Stimulated activated CD4-positive, alpha-beta T cell treated with anti-CD3 and anti-CD28 coated beads, Interleukin-4, amount 100 ng/mL, for 24 hours (primary cell): ENCODE measurements at places on chromosomes 6 and 20.

GRCh38 chr6:52045481-52045880 lies 41.9 kb downstream of the PKHD1 start:
- no peak for DNase-seq

GRCh38 chr20:18856873-18857272 lies 43.3 kb downstream of the SCP2D1 start:
- no peak for DNase-seq

- no peak for DNase-seq
Measured at GRCh38 chr6:43780293-43780692, 10.3 kb downstream of the VEGFA start.

DNA sequence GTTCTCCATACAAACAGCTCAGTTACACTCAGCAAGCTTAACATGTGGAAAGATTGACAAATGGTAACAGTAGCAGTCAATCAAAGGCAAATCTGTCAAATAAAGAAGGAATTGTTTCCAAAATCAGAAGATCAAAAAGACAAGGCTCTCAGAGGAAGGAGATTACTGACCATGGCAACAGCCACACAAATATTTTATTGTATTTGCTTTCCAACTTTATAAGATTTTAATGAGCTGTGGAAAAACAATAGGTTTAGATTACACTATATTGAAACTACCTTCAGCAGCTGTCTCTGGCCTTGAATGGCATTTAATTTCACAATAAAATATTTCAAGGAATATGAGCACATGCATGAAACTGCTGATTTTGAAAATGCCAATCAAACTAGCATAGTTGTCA lies 1143.9 kb upstream of the GJE1 start:
- DNase-seq = no peak

GRCh38 chr6:146803601-146804000 lies 204.8 kb downstream of the ADGB start:
- no peak for DNase-seq

- DNase-seq = peak; percentile 53
Measured at GRCh38 chr6:106334646-106335448, 9.3 kb upstream of the ATG5 start.

GRCh38 chr20:18662279-18663040 lies 74.6 kb downstream of the DTD1 start:
- DNase-seq = no peak

DNA sequence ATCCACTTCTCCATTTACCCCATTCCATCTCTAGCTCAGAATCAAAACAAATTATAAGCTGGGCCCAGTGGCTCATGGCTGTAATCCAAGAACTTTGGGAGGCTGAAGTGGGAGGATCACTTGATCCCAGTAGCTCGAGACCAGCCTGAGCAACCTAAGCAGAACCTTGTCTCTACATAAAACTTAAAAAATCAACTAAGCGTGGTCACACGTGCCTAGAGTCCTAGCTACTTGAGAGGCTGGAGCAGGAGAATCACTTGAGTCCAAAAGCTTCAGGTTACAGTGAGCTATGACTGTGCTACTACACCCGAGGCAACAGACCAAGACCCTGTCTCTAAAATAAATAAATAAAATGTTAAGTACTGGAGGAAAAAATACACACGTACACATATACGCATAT lies 74.7 kb upstream of the RUNX2 start:
- DNase-seq = no peak

DNA sequence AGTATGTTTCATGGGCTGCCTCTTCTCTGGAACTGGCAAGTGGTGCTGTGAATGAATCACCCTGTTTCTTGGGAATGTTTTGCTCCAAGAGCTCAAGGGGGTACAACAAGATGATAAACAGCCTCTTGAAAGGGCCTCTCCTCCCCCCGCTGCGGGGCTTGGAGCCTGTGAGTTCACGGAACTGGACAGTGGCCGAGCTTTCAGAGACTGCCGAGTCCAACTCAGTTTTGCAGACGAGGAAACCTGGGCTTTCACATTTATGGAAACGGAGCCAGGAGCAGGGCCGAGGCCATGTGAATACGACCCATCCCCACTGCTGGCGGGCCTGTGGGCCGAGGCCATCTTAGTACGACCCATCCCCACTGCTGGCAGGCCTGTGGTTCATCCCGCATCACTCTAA lies 18.2 kb upstream of the SRC start:
- no peak for DNase-seq

DNA sequence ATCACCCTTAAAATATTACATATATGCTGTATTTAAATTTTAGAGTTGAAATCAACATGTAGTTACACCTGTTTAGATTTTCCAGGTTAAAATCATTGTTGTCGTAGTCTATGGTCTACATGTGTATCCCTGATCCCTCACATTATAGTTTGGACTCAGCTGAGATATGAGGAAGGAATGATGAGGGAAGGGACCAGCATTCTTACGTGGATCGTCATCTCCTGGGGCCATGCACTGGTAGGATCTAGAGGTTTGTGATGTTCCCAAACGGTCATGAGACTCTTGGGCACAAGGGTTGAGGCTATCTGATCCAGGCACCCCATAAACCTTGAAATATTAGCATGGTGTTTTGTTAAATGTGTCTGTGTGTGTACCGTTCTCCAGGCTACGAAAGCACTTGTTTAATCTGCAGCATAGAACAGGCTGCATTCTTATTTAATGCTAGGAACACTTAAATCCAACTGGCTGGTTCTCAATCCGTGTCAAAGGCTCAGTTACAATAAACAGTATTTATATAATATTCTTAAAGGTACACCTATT lies 55.4 kb downstream of the IPCEF1 start:
- DNase-seq = no peak

DNA sequence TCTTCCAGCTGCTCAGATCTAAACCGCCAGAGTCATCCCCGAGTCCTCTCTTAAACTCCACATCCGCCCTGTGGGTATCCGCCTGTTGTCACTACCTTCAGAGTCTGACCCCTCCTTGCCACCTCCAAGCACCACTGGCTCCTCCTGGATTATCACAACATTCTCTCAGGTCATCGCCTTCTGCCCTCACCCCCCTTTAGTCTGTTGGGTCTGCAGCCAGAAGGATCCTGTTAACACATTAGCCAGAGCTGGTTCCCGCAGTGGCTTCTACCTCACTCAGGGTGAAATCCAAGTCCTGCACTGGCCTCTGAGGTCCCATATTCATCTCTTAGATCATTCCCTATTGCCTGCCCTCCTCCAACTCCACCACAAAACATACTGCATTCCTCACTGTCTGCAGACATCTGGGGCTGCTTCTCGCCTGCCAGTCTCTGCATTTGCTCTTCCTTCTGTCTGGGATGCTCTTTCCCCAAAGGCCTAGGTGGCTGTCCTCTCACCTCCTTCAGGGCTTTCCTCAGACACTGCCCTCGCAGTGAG lies 34.1 kb downstream of the TNXB start:
- DNase-seq = no peak

GRCh38 chr20:62741701-62742491 lies 33.3 kb downstream of the NTSR1 start:
- DNase-seq = no peak

- no peak for DNase-seq
Measured at GRCh38 chr6:136463743-136464142, 86.5 kb downstream of the MAP7 start.

DNA sequence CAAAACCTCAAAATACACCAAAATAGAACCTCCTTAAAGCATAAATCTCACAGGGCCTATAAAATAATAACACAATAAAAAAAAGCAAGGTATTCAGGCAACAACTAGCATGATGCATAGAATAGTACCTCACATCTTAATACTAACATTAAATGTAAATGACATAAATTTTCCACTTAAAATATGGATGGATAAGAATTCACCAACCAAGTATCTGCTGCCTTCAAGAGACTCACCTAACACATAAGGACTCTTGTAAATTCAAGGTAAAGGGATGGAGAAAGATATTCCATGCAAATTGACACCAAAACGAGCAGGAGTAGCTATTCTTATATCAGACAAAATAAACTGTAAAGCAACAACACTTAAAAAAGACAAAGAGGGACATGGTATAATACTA lies 52.2 kb downstream of the PERP start:
- DNase-seq = no peak

GRCh38 chr20:1893721-1894470 lies 1.3 kb upstream of the SIRPA start:
- no peak for DNase-seq

DNA sequence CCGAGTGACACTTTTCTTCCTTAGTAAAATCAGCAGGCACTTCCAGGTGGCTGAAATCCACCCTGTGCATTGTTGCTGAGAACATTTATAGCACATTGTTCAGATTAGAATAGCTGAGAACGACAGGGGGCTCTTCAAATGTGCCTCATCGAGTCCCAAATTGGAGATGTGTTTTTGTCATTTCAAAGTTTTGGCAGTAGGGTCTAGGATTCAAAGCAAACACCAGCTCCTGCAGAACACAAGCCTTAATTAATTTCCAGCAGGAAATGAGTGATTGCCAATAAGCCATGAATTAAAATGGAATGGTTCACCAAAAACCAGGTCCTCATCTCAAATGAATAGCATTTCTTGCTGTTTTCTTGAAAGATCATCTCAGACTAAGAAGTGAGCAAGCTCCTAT lies 171.6 kb downstream of the PLCB1 start:
- no peak for DNase-seq

- DNase-seq = no peak
Measured at GRCh38 chr6:116465246-116465645, 4.1 kb downstream of the CALHM6 start.

GRCh38 chr6:156457601-156458000 lies 319.6 kb upstream of the ARID1B start:
- no peak for DNase-seq

- DNase-seq = no peak
Measured at GRCh38 chr6:56840467-56841380, 114.2 kb upstream of the BEND6 start.
